ENCODE measurements at places on chromosomes 7 and 10. TPM values are rescaled to one million over a fixed set of nuclear protein-coding genes. Genes with fewer than 3 reads are reported as not detected.

The CYP3A7 gene
- not detected for total RNA-seq

The GJD4 gene
- not detected for total RNA-seq

The DDC gene
- total RNA-seq = 0.35 TPM

The TRIM74 gene
- 2.1 TPM for total RNA-seq

The OR6V1 gene
- not detected for total RNA-seq

The CC2D2B gene
- not detected for total RNA-seq

The TMEM72 gene
- not detected for total RNA-seq

The CCDC3 gene
- 0.07 TPM for total RNA-seq

The AKR1E2 gene
- total RNA-seq = 7.9 TPM

The WDR86 gene
- total RNA-seq = not detected

The ASAH2 gene
- total RNA-seq = 4.6 TPM

The PCBD1 gene
- total RNA-seq = 67.7 TPM

The OR13A1 gene
- total RNA-seq = not detected

The RTKN2 gene
- 2.7 TPM for total RNA-seq

The SPDYE2 gene
- total RNA-seq = not detected

The STAG3 gene
- 23.7 TPM for total RNA-seq

The FZD1 gene
- 0.92 TPM for total RNA-seq

The PDE6C gene
- not detected for total RNA-seq

The TPK1 gene
- total RNA-seq = 13.1 TPM

The SOSTDC1 gene
- total RNA-seq = not detected

The KNDC1 gene
- total RNA-seq = 0.21 TPM

The CDH23 gene
- total RNA-seq = 1.3 TPM

The ADIRF gene
- not detected for total RNA-seq

The NPSR1 gene
- total RNA-seq = not detected

The MOGAT3 gene
- not detected for total RNA-seq

The LIPN gene
- total RNA-seq = not detected

The ZMIZ2 gene
- 130 TPM for total RNA-seq

The PDE1C gene
- total RNA-seq = not detected

The HPS1 gene
- 58.6 TPM for total RNA-seq

The SH3PXD2A gene
- total RNA-seq = 8.5 TPM

The CCAR1 gene
- 95.2 TPM for total RNA-seq

The CFAP43 gene
- not detected for total RNA-seq

The NPTX2 gene
- total RNA-seq = not detected

The SPDYE11 gene
- total RNA-seq = not detected

The POLR2J2 gene
- 20.2 TPM for total RNA-seq
